ENCODE measurements at places on chromosomes 1 and 21.

DNA sequence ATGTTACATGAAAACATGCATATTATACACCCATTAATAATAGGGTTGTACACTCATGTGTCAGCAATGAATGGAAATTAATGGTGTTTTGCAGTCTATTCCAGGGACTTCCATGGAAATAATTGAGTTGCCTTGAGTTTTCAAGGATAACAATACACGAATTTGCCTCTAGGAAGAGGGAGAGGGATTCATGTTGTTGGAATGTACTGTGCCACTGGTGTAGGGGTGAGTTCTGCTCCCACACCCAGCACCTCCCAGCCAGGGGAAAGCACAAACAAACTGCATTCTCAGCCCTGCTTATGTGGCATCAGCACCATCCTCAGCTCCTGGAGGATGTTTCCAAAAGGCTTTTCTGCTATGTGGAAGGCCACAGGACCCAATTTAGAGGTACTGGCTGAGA lies 57.8 kb downstream of the BCAR3 start:
- no peak for DNase-seq

GRCh38 chr1:69994241-69994640 lies 211.1 kb downstream of the LRRC40 start:
- no peak for DNase-seq

DNA sequence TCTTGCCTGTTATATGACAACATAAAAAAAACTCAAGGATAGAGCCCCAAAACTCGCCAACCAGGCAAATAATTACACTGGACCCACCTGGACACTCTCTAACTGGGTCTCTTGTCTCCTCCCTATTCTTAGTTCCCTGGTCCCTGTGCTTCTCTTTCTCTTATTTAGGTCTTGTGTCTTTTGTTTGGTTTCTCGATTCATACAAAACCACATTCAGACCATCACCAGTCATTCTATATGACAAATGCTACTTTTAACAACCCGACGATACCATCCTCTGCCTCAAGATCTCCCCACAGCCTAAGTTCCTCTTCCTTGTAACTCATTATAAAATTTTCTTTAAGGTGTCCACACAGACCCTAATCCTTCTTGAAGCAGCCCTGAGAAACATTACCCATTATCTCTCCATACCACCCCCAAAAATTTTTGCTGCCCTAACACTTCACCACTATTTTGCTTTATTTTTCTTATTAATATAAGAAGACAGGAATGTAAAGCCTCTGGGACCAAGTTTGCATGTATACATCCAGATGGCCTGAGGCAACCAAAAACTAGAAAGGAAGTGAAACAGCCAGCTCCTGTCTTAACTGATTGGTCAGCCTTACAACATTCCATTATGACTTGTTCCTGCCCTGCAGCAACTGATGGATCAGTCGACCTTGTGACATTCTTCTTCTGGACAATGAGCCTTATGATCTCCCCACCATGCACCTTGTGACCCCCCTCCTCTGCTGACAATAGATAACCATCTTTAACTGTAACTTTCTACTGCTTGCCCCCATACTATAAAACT lies 638.2 kb downstream of the AMY1C start:
- no peak for DNase-seq

DNA sequence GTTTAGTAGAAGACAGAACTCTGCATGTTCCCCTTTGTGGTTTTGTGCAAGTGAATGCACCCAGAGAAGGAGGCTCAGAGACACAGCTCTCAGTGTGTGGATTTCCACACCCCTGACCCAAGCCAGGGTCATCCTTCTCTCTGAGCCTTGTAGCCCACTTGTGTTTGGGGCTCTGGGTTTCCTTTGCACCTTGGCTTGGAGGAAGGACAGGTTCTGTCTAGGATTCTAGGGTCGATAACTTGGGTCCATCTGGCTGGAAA lies 27.2 kb downstream of the MYOG start:
- DNase-seq = no peak

DNA sequence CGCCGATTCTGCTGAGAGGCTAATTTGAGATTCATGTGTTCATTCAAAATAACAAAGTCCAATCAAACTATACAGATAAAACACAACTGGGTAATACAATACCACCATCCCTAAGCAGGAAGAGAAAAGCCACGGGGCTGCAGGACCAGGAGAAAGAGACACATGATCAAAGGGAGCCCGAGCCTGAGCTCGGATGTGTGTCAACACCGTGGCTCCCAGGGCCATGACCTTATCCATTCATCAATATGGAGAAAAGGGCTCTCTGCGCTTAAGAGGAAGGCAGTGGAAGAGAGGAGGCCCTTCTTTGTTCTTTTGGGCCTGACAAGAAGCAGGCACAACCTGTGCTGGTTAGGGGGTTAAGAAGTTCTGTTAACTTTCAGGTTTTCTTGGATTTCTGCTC lies 56.7 kb downstream of the HUNK start:
- no peak for DNase-seq

- peak; percentile 62 for DNase-seq
These were observed 7.6 kb downstream of the TTF2 start for GRCh38 chr1:117067533-117068370.

DNA sequence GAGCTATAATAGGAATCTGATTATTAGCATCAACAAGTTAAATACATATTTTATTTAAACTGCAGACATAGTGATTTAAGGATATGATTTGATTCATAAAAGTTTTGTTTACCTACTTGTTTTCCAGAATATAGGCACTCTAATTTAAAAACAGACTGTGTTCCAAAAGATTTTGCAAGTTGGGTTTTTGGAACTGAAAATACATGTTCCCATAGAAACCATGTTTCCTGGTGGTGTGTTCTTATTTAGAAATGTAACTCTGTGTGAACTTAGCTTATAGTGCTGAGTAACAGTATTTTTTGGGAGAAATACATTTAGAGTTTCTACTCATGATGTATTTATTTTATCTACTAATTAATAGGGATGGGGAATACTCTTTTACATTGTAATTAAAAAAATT lies 21.8 kb downstream of the USP25 start:
- DNase-seq = no peak

DNA sequence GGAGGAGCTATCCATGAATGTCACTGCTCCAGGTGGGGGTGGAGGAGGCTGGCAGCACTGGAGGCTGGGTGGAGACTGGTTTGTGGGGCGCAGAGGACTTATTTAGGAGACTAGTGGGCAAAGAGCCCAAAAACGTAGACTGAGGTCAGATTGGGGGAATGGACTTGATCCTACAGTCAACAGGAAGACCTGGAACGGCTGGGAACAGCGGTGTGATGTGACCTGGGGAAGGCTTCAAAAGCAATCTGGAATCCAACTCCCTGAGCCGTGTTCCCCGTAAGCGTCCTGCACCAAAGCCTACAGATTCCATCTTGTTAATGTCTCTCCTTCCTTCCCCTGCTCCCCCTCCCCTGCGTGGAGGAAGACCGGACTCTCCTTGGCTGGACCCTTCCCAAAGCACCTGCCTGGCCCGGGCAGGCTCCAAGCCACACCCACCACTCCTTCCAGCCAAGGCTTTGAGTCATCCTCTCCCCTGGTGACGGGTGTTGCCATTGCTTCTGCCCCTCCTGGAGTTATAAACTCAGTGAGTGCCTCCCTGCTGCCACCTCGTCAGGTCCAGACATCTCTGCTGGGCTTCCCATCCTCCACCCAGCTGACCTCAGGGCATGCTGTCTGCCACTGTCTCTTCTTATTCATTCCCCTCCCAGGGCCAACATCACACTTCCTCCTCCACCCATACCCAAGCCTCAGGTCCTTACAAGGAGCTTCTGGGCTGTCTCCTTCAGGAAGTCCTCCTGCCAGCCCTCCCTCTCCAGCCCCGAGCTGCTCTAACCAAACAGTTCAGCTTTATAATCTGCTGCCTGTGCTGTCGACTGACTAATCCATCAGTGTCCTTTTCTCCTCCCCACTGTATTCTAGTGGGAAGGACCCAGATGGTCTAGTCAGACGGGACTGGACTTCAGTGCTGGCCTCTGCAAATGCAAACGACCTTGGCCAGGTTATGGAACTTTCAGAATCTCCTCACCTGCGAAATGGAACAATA lies 1.6 kb upstream of the CLSTN1 start:
- DNase-seq = peak; percentile 56

DNA sequence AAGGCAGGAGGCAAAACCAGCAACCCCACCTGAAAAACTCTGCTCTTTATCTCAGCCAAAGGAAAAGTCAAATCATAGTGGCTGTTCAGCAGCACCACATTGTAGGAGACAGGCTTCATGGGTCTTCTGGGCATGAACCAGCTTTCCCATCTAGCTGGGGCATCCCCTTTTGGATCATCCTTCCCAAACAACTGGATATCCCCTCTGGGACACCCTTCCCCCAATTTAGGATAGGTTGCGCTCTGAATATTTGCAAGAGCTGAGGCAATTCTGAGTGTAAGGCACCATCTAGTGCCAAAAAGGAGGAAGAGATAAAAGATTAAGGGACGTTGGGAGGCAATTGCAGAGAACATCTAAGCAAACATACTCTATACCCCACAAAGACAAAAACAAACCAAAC lies 295.8 kb downstream of the MATN1 start:
- no peak for DNase-seq

DNA sequence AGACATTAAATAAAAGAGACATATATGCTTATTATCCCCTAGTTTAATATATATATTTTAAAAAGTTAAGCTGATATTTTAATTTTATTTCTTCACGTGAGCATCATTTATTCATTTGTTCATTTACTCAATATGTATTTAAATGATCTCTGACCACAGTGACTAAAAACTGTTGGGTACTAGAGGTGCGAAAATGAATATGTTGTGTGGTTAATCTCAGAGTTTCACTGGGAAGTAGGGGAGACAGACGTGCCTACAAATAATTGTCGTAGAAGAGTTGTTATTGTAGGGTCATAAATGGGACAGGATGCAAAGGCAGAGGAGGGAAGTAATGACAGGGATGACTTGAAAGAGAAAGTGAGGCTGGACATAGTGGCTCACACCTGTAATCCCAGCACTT lies 213.0 kb upstream of the CACYBP start:
- no peak for DNase-seq

GRCh38 chr1:201180901-201181300 lies 9.7 kb upstream of the IGFN1 start:
- no peak for DNase-seq
